ENCODE measurements at places on chromosomes 6 and 20.
A peak's percentile ranks its signal among the peaks of the same experiment; 100 is the strongest.

DNA sequence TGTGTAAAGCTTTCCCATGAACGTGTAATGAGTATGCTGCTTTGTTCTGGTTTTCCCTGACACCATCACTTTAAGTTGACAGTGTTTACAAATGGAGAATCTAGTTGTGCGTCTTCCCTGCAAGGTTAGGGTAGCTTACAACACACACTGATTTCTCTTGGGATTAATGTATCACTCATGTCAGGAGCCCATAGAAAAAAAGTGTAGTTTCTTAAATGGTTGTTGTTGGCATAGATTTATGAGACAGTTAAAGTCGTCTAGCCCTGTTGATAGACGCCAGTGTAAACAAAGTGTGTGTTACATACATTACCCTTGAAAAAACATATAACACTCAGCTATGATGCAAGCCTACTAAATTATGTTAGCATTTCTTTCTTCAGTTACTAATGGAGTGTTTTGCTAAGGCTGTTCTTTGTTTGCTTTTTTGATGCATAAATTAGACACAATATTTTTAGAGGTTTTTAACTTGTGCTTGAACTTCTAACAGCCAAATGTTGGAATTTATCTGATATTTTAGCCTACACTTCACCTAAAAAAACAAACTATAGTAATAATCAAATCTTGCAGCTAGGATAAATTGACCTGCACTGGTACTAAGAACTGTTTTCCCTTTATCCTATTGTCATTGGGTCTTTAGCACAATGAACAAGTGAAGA lies 88.6 kb downstream of the RNF217 start:
- DNase-seq, result no peak

DNA sequence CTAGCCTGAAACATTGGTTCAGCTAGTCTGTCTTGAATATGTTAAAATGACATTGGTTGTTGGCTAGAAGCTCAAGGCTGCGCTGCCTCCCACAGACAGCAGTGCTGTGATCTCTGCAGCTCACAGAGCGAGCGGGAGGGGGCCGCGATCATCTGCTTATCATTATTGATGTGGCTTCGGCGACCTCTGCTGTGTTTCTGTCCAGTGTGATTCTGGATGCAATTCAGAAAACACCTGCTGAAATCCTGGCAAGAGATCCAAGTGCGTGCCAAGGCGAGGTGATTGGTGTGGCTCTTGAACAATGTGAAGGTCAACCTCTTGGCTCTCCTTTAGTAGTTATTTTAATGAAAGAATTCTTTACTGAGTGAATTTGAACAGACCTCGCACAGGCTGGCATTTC lies 142.3 kb upstream of the SASH1 start:
- no peak for DNase-seq

GRCh38 chr20:61120595-61121515 lies 131.2 kb upstream of the CDH4 start:
- peak; percentile 37 for DNase-seq

GRCh38 chr6:113879186-113880096 lies 22.3 kb downstream of the MARCKS start:
- DNase-seq, result no peak

GRCh38 chr20:63290677-63291472 lies 2.1 kb upstream of the COL20A1 start:
- DNase-seq, result peak; percentile 87

- no peak for DNase-seq
Measured at GRCh38 chr20:19462491-19462890, 250.0 kb downstream of the SLC24A3 start.

GRCh38 chr20:1700990-1701389 lies 43.4 kb upstream of the SIRPG start:
- no peak for DNase-seq

DNA sequence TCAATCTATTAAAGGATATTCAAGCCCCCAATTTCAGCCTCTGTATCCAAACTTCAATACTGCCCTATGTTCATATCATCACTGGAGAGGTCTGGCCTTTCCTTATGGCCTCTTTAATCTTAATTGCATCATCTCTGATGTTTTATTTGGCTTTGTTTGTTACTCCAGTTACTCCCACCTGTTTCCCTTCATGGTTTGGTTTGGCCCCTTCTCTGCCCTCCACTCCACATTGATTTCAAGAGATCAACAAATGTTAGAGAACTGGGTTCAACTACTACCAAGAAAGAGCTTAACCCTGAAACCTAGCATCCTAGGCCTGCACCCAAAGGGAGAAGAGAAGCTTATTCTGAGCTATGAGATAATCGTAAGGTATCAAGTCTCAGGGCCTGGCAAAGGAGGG lies 221.6 kb downstream of the LAMA2 start:
- no peak for DNase-seq

DNA sequence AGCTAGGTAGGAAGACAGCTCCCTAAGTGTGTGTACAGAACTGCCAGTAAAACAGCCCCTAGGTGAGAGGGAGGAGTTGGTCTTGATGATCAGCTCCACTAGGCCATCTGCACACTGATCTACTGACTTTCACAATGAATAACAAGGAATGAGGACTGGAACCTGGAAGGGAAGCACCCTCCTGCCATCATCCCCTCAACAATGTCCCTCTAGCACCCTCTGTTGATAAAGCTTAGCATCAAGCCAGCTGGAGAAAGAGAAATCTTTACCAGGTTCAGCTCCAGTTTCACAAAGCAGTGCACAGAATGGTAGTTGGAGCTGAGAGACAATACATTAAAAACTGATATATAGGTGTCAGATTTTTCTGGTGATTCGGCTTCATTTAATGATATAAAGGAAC lies 57.2 kb upstream of the IRAK1BP1 start:
- DNase-seq, result no peak

- no peak for DNase-seq
Measured at GRCh38 chr6:81485395-81485794, 267.1 kb downstream of the TENT5A start.

DNA sequence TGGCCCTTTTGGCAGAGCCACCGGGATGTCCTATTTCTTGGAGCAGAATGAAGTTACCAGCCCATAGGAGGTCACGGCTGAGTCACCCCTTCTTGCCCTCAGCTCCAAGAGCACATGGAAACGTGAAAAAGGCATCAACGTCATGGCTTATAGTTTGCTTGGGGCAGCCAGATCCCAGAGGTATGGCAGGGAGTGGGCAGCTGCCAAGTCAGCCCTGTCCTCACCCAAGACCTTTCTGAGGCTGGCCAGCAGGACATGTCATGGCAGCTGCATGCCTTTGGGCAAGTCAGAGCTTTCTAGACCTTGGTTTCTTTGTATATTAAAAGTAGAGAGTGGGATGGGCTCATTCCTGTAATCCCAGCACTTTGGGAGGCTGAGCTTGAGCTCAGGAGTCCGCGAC lies 8.2 kb upstream of the MDFI start:
- DNase-seq, result no peak

- DNase-seq, result no peak
Measured at GRCh38 chr20:57826666-57827287, 117.0 kb upstream of the PMEPA1 start.

DNA sequence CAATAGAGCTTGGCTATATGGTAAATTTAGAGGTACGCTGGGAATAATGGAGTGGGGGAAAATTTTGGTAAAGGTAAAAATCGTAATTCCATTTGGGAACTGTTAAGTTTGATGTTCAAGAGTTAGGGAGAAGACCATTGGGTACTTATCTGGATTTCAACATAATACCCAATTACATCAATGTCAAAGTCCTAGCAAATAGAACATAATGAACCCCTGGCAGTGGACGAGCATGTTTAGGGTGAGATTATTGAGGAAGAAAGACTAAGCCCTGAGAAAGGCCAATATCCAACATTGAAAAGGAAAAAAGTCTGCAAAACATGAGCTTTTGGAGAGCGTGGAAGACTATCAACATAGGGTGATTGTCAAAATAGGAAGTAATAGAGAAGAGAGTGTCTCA lies 106.6 kb downstream of the TSHZ2 start:
- DNase-seq, result no peak

DNA sequence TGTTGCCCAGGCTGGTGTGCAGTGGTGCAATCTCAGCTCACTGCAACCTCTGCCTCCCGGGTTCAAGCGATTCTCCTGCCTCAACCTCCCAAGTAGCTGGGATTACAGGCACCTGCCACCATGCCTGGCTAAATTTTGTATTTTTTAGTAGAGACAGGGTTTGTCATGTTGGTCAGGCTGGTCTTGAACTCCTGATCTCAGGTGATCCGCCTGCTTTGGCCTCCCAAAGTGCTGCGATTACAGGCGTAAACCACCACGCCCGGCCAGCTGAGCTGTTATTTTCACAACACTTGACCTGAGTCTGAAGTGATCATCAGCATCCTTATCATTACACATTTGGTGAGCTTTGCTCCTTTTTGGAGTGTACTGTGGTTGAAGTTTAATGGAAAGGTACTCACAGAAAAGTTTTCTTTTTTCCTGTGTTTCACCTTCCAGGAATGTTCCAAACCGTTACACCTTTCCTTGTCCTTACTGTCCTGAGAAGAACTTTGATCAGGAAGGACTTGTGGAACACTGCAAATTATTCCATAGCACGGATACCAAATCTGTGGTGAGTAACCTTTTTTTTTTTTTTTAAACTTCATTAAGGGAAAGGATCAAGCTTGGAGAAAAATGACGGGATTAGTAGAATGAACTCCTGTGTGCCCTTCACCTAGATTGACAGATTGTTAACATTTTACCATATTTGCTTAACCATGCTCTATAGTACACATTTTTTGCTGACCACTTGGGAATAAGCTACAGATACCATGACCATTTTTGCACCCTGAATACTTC lies 9.7 kb downstream of the RNF114 start:
- DNase-seq, result no peak

DNA sequence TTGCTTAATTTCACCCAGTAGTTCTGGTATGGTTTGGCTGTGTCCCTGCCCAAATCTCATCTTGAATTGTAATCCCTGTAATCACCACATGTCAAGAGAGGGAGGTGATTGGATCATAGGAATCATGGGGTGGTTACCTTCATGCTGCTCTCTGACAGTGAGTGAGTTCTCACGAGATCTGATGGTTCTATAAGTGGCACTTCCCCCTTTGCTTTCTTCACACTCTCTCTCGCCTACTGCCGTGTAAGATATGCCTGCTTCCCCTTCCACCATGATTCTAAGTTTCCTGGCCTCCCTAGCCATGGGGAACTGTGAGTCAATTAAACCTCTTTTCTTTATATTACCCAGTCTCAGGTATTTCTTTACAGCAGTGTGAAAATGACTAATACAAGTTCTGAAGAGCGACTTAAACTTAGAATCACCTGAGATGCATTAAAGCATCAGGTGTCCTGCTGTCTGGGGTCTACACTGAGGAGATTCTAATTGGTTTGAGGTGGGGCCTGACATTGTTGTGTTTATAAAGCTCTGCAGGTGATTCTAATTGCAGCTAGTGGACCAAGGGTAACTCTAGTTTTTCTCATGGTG lies 82.1 kb upstream of the DTNBP1 start:
- DNase-seq, result no peak

- DNase-seq, result no peak
Measured at GRCh38 chr6:44468835-44469234, 81.3 kb downstream of the CDC5L start.

GRCh38 chr6:43770372-43771209 lies 580 bp downstream of the VEGFA start:
- DNase-seq, result peak; percentile 60

DNA sequence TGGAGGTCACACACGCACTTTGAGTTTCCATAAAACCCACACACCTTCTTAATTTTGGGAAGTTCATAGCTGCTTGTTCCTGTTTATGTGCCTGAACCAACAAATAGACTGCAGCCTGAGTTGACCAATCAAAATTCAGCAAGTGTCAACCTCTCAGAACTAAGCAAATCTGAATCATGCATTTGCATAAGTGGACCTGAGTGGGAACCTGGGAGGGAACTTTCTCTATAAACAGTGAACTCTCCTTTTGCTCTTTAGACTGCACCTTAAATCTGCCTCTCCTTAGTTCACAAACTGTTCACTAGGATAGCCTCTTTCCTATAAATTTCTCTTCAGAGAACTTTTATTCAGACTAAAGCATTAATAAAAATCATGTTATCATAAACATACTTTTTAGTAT lies 37.9 kb downstream of the SLC17A1 start:
- DNase-seq, result no peak

DNA sequence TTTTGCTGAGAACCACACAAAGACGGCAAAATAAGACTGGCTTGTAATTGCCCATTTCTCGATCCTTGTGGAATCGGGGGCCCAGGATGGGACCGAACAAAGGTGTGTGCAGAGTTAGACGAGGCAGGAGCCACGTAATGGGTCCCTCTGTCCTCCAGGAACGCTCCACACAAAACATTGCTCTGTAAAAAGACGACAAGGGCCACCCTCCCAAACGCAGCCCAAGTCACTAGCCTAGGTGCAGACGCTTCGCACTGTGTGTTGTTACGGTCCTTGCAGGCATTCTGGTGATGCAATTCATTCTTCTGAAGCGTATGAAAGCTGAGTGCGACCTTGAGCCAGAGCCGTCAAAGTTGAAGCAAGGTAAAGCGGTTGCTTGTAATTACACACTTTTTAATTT lies 363.4 kb downstream of the TAF4 start:
- DNase-seq, result no peak

DNA sequence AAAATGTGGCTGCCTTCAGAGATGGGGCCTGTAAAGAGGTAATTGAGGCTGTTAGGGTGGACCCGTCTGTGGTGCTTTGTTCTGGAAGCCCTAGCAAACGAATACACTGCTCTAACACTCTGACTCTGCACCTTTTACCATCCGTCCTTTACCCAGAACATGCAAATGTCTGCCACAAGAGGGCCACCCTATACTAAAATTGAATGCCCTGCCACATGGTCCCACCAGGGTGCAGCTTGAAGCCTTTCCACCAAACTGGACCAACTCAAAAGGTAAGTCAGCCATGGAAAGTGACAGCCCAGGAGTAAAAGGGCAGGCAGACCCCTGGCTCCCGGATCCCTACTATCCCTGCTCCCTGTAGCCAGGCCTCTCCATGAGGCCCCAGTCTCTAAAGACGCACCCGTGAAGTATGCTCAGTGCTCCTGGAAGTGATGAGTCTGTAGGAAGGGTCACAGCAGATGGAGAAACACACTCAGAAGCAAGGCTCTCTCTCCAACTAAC lies 5.8 kb upstream of the BFSP1 start:
- peak; percentile 71 for DNase-seq

DNA sequence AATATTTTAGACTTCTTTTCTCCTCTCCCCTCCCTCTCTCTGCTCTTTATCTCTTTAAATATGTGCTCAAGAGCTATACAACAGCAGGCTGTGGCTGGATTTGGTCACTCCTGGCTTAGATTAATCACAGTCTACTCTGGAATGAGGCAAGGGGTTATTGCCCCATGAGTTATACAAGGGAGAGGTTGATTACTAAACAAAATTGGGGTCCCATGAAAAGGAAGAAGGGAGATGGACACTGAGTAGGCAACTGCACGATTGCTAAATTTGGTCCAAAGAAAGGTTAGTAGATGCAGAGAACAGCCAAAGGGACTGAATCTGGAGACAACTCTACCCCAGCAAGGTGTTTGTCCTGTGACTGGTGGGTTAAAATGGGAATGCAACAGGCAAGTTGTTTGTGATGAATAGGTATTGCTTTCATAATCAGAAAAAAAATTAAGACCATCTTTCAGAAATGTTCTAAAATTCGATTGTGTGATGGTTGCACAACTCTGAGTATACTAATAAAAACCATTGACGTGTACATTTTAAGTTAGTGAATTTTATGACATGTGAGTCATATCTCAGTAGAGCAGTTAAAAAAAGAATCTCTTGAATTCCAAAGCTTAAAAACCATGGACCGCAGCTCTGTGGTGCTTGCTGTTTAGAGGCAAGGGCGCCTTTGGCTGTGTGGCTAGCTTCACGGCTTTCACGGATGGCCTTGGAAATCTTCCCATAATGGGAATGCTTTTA lies 57.1 kb downstream of the KIZ start:
- DNase-seq, result no peak

GRCh38 chr6:45715508-45715803 lies 300.2 kb downstream of the CLIC5 start:
- no peak for DNase-seq

GRCh38 chr6:139370283-139370998 lies 4.0 kb downstream of the CITED2 start:
- no peak for DNase-seq

Data from activated T-cell treated with anti-CD3 and anti-CD28 coated beads, Interleukin-2, amount 50 U/mL, for 48 hours (primary cell).